Right renal cortex interstitium (tissue), 3 donors: ENCODE measurements at places on chromosomes 2 and 18. TPM values are rescaled to one million over a fixed set of nuclear protein-coding genes. Genes with fewer than 3 reads are reported as not detected.

- no peak for DNase-seq
Observed at GRCh38 chr18:72201032-72201431, 343.1 kb downstream of the CBLN2 start.

- no peak for DNase-seq
Observed at GRCh38 chr2:43110442-43110871, 115.9 kb downstream of the ZFP36L2 start.

- no peak for DNase-seq
Observed at GRCh38 chr2:240297256-240298116, 138.0 kb upstream of the GPC1 start.

DNA sequence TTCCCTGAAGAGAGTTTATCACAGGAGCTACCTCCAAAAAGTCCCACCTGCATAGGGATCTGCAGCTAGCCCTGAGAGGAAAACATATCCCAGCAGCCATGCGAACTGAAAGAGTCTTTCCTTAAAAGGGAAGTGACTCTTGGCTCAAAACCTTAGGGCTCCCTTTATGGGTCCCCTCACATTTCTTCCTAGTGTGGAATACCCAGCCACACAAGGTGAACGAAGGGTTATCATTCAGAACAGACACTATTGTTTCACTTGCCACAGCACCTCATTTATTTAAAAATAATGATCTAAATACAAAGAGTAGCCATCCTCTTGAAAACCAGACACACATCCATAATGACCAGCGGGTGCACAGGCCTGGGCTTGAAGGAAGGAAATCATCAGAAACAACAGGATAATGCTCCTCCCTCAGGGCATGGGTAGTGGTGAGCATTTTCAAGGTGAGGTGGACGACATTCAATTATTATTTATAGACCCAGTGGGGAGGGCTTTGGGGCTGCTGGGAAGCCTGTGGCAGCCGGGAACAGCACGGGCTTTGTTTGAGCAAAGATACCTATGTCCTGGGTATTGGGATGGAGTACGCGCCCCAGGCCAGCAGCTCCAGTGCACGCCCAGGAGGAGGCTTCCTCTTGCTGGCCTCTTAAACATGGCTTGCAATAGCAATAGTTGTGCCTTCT is 119.0 kb upstream of the ITGA6 start:
- DNase-seq, result no peak

Gene AMMECR1L
- 27.4 TPM for polyA plus RNA-seq

Gene NBEAL1
- 14.1 TPM for polyA plus RNA-seq

Gene ASXL3
- polyA plus RNA-seq, result 6.9 TPM

GRCh38 chr2:177754492-177754873 is 318.1 kb downstream of the PDE11A start:
- peak; percentile 85 for DNase-seq

Gene MOGAT1
- not detected for polyA plus RNA-seq

GRCh38 chr18:11789716-11790510 is 61.3 kb upstream of the CHMP1B start:
- DNase-seq, result no peak

GRCh38 chr2:218582076-218582475 is 13.4 kb downstream of the CNOT9 start:
- DNase-seq, result no peak

GRCh38 chr18:13107074-13107473 is 111.5 kb upstream of the LDLRAD4 start:
- no peak for DNase-seq

GRCh38 chr2:105454801-105455485 is 56.1 kb upstream of the FHL2 start:
- DNase-seq, result no peak

DNA sequence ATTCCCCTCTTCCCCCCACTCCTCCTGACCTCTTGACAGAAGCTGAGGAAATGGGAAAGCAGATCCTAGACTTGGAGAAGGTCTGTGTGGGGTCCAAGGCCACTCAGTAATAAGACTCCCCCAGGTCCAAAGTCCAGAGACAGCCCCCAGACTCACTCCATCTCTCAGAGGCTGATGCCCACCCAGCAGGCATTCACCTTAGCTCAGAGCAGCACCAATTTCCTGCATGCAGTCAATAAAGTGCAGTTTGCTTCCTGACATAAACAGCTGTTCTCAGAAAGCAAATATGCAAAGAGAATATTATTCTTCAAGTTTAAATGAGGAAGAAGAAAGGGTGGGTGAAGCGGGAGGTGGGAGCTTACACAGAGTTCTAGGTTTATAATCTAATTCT is 84.1 kb upstream of the RTN4 start:
- no peak for DNase-seq

Gene PCARE
- 0.28 TPM for polyA plus RNA-seq

DNA sequence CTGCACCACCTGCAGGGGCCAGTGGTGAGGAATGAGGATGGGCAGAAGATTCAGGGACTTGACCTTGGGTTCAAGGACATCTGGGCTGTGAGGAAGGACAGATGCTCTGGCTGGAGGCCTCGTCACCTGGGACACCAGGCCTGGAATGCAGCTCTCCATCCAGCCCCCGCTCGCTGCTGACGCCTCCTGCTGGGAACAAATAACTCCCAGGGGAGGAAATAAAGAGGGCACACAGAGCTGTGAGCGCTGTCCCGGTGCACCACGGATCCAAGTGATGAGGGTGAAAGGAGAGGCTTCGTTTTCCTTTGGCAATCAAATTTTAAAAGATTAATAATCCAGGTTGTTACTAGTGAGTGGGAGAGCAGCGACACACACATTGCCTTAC is 368.0 kb upstream of the MYT1L start:
- DNase-seq, result no peak
